HuH-7.5 (cell line): ENCODE measurements at places on chromosomes 1 and 21.

DNA sequence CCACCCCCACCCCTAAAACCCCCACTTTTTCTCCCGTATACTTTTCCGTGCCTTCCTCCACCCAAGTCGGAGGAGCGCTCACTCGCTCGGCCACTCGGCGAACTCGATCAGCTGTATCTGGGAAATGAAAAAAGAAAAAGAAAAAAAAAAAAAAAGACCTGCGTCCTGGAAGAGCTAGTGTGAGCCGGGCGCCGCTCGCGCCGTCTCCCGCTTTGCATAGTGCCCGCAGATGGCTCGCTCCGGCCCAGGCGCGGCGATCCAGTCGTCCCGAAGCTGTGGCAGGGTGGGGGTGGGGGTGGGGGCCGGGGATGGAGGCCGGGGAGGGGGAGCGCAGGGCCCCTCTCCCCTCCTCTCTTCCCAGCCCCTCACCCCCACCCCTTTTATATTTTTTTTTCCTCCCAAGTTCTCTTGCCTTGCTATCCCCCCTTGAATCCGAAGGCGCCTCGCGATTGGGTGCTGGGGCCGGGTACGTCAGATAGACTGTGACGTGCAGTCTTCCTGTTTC, 299 bp upstream of the PROX1 start:
- DNase-seq = peak; percentile 84

GRCh38 chr1:85202092-85202863, 1.5 kb upstream of the SYDE2 start:
- no peak for DNase-seq

- DNase-seq = no peak
Observed at GRCh38 chr1:115492019-115492595, 149.7 kb upstream of the VANGL1 start.

DNA sequence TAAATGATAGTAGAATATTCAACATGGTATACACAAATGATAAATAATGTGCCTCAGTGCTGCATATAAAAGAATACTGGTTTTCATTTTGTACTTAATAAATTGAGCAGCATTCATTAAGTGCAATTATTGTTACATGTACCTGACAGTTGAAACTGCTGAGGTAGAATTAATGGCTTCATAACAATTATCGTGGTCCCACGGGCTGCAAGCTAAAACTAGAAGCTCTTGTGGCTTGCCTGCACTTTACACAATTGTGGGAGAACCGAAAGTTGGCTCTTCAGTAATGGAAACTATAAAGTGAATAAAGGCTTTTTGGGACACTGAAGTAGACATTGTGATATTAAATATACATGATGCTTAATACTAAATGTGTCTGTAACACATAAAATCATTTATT, 23.2 kb downstream of the INSL5 start:
- DNase-seq = no peak

DNA sequence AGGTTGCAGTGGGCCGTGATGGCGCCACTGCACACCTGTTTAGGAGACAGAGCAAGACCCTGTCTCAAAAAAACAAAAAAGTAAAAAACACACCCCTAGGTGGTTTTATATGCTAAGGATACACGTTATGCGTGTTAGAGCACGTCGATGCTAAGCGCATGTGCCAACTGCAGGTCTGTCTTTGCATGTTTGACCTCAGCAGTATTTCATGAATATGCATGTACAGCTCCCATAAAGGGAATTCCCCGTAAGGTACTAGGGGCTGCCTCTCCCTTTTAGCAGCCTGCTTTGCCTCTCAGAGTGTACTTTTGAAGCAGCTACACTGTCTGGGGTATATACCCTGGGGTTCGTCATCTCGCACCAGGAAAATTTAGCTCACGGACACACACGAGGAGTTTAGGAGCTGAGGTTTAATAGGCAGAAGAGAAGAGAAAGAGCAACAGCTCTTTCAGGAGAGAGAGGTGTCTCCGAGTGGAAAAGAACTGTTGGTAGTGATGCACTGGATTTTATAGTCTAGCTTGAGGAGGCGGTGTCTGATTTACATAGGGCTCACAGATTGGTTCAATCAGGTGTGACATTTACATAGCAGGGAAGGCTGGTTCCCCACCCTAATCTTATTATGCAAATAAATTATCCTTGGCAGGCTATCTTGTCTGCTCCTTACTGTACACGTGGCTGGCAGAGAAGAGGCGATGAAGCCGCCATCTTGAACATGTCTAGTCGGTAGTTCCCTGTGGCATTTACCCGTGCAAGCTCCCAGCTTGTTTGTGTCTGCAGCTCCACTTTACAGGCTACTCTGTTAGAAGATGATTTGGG, 4.2 kb upstream of the OTUD3 start:
- DNase-seq = no peak

DNA sequence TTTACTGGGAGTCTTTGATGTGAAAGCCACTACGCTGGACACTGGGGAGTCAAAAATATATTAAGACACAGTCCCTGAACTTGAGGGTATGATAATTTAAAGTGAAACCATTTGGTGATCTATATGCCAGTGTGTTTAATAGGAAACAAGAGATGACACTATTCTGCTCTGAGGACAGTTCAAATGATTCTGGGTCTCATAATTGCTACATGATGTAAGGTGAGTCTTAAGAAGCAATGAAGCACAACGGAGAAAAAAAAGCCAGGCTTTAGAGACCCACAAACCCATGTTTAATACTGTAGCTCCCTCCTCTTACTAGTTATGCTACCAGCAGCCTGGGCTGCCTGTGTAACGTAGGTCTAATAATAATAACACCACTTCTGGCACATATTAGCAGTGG, 14.2 kb upstream of the LRRC8D start:
- DNase-seq = no peak

GRCh38 chr21:36565540-36565939, 85.6 kb upstream of the CLDN14 start:
- DNase-seq = no peak

GRCh38 chr1:230507666-230508402, 81.7 kb upstream of the PGBD5 start:
- DNase-seq = no peak

DNA sequence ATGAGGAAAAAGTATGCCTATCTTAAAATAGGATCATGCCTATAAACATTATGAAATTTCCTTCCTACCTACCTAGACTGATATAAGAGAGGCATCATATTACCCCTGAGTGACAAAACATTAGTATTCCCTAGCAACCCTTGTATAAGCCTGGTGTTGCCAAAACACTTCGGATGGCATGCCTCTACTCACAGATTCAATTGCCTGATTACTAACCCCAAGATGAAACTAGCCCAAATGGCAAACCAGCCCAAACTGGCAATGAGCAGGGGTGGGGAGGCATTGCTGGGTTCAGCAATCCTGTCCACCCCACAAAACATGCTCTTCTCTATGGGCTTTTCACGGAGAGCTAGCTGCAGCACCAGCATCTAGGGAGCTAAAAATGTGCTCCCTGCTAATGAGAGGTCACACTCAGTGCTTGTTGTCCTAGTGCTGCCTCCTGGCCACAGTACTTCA, 13.9 kb downstream of the PALMD start:
- no peak for DNase-seq

DNA sequence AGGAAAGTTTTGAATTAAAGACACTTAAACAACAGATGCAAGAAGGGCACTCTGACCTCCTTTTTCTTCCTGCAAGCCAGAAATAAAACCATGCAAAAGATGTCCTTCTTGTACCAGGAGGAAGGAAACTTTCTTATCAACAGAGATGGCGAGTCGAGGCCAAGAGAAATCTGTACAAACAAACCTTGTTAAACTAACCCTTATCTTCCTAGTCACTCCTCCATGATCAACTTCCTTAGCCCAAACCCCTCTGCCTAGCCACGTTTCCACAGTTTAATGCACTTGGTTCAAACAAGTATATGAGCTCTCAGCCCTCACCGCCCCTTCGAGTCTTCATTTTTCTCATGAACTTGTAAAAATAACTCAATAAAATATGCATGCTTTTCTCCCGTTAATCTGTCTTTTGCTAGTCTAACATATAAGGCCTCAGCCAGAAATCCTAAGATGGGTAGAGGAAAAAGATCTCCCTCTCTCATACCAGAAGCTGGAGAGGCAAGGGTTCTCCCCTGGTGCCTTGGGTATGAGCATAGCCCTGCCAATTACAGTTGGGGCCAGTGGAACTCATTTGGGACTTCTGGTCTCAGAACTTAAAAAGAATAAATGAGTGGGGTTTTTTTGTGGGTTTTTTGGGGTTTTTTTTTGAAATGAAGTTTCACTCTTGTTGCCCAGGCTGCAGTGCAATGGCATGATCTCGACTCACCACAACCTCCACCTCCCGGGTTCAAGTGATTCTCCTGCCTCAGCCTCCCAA, 141.7 kb upstream of the SOD1 start:
- DNase-seq = no peak

DNA sequence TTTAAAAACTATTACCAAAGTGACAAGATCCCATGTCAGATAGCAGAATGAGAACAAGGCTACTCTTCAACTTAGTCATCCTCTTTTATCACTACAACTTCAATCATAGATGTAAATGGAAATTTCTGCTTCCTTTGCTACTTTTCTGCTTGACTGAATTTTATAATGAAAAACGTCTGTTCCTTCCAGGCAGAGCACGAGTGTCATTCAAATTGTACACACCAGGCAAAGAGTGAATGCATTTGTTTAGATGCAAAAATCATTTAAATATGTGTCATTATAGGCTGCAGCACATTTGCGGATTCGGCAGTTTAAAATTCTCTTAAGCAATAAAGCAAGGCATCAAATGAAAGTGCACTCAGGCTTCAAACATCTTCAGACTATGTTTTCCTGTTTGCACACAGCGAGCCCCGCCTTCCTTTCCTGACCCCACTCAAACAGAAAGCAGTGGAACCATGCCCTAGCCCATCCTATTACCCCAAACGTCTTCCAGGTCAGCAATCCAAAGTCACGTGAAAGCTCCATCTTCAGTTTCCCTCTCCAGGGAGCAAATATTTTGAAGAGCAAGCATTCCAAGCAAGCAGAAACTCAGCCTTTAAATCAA, 99.6 kb downstream of the APP start:
- no peak for DNase-seq

- no peak for DNase-seq
Observed at GRCh38 chr21:34298534-34299167, 65.2 kb upstream of the KCNE2 start.

- no peak for DNase-seq
Observed at GRCh38 chr21:29074007-29074376, 544 bp upstream of the CCT8 start.

DNA sequence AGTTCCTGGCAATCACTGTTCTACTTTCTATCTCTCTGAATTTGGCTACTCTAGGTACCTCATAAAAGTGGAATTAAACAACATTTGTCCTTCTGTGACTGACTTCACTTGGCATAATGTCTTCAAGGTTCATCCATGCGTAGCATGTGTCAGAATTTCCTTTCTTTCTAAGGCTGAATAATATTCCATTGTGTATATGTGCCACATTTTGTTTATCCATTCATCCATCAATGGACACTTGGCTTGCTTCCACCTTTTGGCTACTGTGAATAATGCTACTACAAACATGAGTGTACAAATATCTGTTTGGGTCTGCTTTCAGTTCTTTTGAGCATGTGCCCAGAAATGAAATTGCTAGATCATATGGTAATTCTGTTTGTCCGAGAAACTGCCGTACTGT, 14.7 kb downstream of the CACHD1 start:
- DNase-seq = no peak

DNA sequence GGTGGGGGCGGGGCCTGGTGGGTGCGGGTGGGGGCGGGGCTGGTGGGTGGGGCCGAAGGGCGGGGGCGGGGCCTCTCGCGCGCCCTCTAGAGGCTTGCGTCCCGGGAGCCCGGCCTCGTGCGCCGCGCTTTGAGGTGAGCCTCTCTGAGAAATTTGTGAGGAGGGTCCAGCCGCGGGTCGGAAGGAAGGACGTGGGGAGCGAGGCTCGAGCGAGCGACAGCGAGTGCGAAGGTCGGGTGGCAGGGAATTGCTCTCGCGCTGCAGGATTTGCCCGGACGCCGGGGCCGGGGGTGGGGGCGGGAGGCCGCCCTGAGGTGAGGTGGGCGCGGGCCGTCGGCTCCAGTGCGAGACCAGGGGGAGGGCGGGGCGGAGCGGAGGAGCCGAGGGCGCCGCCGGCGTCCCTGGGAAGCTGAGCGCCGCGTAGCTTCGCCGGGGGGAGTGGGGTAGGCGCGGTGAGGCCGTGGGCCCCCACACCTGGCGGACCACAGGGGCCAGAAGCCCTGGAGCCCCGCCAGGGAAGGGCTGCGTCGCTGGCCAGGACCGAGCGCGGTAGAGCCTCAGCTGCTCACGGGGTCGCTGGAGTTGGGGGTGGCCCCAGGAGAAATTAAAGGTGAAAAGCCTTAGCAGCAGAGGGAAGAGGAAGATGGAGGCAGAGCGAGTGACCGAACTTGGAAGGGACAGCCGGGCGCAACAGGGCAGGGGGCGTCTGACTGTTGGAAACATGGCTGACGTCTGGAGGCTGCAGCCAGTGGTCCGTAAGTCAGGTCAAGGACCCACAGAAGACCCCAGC, 754 bp upstream of the LSS start:
- peak; percentile 40 for DNase-seq

DNA sequence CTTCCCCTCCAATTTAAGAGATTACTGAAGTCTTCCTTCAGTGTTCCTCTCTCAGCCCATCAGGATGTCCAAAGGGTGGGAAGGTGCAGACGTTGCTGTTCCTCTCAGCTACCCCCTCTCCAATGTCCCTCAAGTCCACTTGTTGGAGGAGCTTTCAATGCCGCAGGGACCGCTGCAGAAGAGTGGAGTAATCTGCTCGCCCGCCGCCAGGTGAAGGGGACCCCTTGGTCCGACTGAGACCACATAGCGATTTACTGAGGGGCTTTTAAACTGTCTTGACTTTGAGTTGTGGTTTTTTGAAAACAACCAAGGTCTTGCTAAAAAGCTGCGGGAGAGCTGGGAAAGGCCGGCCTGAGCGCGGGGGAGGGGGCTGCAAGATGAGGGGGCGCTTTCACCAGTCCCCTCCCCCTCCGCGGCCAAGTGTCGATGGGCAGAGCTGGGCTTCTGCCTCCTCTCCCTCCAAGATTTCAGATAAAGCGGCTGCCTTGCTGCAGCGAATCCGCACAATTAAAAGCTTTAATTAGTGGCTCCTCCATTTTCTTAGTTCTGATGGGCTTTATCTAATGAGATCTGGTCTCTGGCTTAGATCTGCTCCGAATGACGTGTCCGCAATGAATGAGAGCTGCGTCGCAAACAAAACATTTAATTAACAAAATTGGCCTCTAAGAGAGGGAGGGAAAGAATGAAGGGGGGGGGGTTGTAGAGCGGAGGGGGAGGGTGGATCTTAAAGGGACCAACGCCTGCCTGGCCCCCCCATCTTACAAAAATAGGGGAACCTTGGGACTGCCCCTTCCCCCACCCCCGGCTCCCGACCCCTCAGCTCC, 5.9 kb downstream of the LMO4 start:
- DNase-seq = no peak

GRCh38 chr1:28663871-28664470, 4.6 kb upstream of the GMEB1 start:
- DNase-seq = no peak

- DNase-seq = no peak
Observed at GRCh38 chr1:65412984-65413375, 7.5 kb upstream of the LEPR start.
